ENCODE measurements at places on chromosomes 2 and 18.

DNA sequence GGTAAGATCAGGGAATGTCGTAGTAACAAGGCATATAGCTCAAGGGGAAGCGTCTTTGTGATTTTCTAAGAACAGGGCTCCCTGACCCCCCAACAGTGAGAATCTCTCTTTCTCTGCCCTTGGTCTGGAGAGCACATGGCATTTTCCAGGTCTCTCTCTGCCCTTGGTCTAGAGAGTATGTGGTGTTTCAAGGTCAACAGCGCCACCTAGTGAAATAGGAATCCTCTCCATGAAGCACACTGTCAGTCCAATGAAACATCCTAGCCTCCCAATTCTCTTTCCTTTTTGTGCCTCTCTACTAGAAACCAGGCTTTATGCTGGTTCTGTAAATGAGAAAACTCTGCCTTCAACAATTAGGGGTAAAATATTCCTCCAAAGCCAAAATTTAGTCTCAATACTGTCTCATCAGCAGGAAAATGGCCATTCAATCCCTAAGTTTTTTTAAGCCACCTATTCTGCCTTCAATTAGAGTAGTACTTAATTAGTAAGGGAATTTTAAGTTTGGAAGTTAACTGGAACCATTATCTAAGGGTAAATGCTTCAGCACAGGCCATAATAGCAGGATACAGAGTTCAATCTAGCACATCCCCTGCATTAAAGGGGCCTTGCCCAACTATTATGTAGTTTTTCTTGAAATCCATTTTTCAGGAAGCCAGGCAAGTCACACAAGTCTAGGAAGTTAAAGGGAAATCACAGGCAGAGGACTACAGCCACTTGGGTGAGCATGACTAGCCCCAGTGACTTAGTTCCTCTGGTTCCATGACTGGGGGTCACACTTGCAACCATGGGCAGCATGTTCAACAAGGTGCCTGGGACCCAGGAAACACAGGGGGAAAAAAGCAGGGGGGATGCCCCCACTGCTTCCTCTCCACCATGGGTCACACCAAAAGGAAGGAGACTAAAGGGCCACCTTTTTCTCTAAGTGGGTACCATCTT is 12.4 kb downstream of the DYM start:
- DNase-seq: no peak

DNA sequence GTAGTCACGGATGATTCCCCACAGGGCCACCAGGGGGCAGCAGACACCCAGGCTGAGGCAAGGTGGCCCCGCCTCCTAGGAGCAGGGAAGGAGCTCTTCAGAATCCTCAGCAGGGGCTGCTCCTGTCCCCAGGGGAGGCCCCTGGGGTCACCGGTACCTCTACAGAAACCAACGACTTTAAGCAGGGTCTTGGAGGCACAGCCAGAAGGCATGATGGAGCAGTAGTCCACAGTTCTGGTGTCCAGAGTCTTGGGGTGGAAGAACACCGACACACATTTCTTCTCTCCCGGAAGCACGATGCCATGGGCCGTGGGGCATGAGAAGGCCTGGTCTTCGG is 11.5 kb downstream of the CFAP65 start:
- DNase-seq: peak; percentile 16

GRCh38 chr2:208654056-208654455 is 247.5 kb downstream of the PTH2R start:
- DNase-seq: no peak

DNA sequence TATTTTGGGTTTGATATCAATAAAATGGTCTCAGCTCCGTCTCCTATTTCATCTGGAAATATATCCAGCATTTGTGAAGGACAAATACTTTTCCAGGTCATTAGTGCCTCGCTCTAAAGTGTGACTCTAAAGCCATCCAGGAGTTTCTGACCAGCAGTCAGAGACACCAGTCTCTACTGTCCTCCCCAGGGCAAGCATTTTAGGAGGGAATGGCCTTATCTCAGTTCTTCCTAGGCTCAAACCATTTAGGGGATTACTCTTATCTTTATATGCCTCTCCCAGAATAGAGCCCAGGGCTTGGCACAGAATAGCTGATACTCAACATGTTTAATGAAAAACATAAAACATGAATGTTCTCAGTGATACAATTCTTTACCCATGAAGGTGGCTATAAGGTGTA is 187.6 kb downstream of the NAPG start:
- DNase-seq: no peak

- DNase-seq: no peak
Observed at GRCh38 chr2:150282357-150282756, 205.1 kb downstream of the RND3 start.

- DNase-seq: no peak
Observed at GRCh38 chr2:128401680-128402079, 83.0 kb upstream of the HS6ST1 start.

- no peak for DNase-seq
Observed at GRCh38 chr2:45651415-45652089, at the start of gene PRKCE. TSS of gene PRKCE (plus strand) at chr2:45651675.

DNA sequence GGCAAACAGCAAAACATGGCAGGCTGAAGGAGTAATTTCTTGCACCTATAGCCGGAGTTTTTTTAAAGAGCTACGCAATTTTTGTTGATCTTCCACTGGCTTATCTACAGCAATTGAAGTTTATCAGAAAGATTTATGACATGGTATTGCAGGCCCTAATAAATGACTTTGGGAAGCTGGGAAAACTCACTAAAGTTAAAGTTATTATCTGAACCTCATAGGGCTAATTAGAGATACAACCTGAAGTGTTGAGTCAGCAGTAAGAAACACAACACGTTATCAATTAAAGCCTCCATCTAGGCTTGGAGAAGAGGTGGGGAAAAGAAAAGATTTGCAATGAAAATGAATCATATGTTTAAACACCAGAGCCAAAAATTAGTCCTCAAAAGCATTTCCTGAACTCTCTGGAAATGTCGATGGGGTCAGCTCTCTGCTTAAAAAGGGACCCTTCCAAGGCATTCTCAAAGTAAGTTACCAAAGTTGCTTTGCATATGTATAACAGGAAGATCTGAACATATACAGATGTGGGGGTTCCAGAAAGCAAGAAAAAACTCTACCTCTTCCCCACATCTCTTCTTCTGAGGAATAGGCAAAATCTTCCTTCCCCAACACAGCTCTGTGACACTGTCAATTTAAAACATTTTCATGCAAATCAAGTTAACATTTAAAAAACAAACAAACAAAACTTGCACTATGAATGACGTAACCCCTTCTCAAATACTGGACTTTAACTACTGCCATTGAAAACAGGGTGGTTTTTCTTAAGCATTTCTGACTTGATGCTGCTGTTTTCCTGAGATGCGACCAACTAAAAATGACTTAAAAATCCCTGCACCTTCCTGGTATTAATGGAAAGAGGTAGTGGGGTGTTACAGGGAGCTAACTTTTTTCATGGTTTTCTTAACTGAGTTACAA is 915.6 kb downstream of the NRXN1 start:
- DNase-seq: no peak

DNA sequence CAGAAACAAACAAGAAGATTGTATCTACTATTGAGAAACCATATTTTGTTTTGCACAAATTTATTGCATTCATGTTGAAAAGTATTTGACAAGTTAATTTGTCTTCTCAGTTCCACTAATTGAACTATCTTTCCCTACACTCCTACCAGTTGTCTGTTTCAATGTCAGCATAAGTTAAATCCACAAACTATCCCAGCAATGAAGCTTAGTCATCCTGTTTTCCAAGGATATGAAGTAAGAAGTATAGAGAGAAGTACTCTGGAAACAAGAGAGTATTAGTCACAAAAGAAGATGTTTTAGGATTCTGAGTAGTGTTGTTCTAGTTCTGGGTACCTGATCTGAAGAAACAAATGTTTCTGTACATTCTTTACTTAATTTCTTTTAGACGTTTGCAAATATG is 261.6 kb upstream of the ZNF804A start:
- peak; percentile 18 for DNase-seq

DNA sequence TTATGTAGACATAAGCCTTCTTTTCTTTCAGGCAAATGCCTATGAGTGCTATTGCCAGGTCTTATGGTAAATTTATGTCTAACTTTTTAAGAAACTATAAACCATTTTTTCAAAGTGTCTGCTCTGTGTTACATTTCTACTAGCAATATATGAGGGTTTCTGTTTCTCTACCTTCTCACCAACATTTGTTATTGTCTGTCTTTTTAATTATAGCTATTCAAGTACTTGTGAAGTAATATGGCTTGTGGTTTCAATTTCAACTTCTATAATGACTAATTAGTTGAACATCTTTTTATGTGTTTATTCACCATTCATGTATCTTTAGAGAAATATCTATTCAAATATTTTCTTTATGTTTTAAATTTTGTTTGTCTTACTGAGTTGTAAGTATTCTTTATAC is 213.1 kb upstream of the MC4R start:
- no peak for DNase-seq

- DNase-seq: no peak
Observed at GRCh38 chr2:17749753-17750438, 3.7 kb downstream of the SMC6 start.

GRCh38 chr2:241156971-241157441 is 6.7 kb downstream of the PPP1R7 start:
- no peak for DNase-seq

GRCh38 chr2:63788071-63788470 is 53.6 kb upstream of the UGP2 start:
- DNase-seq: peak; percentile 93
